ENCODE measurements at places on chromosomes 2 and 18. TPM values are rescaled to one million over a fixed set of nuclear protein-coding genes. Genes with fewer than 3 reads are reported as not detected.
A peak's percentile ranks its signal among the peaks of the same experiment; 100 is the strongest.

NT5DC4 gene
- 1.2 TPM for polyA plus RNA-seq

CXCR1 gene
- polyA plus RNA-seq, result not detected

PPIL3 gene
- polyA plus RNA-seq, result 61.1 TPM

OTOS gene
- 0.26 TPM for polyA plus RNA-seq

RIT2 gene
- not detected for polyA plus RNA-seq

DNAH7 gene
- polyA plus RNA-seq, result 0.76 TPM

RNMT gene
- 57.4 TPM for polyA plus RNA-seq

EMILIN2 gene
- polyA plus RNA-seq, result 16.0 TPM

KCTD18 gene
- 16.8 TPM for polyA plus RNA-seq

IGFBP5 gene
- polyA plus RNA-seq, result 274 TPM

MBD1 gene
- polyA plus RNA-seq, result 65.6 TPM

DNA sequence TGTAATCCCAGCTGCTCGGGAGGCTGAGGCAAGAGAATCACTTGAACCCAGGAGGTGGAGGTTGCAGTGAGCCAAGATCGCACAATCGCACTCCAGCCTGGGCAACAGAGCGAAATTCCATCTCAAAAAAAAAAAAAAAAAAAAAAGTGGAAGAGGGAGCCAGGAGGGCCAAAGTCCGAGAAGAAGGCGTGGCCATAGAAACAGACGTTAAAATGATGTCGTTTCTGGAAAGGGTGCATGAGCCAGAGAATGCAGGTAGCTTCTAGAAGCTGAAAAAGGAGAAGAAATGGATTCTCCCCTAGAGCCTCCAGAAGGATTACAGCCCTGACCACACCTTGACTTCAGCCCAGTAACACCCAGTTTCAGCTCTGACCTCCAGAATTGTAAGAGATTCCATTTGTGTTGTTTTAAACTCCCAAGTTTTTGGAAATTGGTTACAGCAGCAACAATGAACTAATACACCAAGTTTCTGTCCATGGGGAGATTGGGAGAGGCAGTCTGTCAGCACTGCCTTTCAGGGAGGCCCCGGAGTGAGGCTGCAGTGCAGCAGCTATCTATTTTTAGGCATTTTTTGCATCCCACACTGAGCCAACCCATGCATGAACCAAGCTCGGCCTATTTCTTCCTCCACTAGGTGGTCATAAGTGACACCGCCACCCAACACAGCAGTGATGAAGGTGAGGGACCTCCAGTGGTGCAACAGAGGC lies 14.2 kb upstream of the TRAF3IP1 start:
- no peak for DNase-seq

DNA sequence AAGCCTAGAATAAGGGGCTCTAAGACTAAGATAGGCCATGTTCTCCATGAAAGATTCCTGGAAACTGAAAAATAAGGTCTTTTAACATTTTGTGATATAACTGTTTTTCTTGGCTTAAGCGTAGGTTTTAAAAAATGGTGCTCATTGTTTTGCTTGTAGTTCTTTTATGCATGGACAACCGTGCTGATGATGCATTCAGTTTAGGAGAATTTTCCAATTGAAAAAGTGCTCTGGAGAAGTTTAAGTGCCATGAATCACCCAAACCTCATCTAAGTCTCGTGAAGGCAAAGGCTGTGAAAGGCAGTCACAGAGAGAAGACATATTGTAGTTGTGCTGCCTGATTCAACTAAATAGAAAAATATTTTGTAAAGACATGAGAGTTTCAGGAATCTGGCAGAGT lies 111.8 kb upstream of the GAREM1 start:
- DNase-seq, result no peak

GRCh38 chr2:40507432-40507831 lies 55.5 kb upstream of the SLC8A1 start:
- DNase-seq, result no peak

DNA sequence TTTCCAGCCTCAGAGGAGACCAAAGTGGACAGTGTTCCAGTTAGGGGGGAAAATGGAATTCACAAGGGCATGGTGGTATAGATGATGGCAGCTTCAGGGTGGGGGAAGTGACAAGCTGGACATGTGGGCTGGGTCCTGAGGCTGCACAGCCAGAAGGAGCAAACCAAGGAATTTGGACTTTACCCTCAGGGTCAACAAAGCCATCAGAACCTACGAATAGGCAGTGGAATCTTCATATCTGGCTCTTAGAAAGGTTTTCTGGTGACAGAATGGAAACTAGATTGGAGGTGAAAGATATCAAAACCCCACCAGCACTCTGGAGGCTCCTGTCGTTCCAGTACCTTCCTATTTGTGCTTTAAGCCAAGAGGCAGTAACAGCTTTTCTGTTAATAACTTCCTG lies 127.1 kb downstream of the SETBP1 start:
- DNase-seq, result no peak

DNA sequence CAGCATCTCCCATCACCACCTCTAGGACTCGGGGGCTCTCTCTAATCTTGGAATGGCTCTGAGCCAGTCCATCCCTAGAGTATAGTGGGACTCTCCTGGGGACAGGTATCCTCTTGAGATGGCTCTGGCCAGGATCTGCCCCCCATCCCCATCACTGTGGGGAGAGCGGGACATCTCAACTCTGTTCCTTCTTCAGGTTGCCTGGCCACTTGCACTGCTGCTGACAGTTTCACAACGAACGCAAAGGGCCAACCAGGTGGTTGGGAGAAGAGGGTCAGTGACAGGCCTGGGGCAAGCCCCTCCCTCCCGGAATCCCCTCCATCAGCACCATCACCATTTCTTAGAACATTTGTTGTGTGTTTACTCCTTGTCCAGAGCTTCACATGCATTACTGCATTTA lies 62.6 kb downstream of the CIB4 start:
- DNase-seq, result no peak

DNA sequence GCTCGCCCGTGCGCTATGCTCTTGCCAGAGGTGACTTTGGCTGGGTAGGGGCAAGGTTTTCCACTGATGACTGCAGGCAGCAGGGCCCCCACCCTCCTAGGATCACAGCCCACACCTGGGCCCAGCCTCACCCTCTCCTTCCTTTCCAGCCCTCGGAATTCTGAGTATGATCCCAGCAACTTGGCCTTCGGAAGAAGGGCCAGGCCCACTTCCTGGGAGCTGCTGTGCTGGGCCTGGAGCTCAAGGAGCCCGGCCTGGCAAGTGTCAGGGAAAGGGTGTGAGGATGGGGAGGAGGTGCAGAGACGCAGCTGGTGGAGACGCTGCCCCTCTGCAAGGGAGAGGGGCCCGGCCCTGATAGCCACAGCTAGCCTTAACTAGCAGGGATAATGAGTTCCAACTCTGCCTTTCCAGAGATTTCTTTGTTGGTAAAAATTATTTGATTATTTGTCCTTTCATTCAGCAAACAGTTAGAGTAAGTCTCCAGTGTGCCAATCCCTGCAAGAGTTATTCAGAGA lies 1.7 kb upstream of the CNDP1 start:
- DNase-seq, result no peak

DNA sequence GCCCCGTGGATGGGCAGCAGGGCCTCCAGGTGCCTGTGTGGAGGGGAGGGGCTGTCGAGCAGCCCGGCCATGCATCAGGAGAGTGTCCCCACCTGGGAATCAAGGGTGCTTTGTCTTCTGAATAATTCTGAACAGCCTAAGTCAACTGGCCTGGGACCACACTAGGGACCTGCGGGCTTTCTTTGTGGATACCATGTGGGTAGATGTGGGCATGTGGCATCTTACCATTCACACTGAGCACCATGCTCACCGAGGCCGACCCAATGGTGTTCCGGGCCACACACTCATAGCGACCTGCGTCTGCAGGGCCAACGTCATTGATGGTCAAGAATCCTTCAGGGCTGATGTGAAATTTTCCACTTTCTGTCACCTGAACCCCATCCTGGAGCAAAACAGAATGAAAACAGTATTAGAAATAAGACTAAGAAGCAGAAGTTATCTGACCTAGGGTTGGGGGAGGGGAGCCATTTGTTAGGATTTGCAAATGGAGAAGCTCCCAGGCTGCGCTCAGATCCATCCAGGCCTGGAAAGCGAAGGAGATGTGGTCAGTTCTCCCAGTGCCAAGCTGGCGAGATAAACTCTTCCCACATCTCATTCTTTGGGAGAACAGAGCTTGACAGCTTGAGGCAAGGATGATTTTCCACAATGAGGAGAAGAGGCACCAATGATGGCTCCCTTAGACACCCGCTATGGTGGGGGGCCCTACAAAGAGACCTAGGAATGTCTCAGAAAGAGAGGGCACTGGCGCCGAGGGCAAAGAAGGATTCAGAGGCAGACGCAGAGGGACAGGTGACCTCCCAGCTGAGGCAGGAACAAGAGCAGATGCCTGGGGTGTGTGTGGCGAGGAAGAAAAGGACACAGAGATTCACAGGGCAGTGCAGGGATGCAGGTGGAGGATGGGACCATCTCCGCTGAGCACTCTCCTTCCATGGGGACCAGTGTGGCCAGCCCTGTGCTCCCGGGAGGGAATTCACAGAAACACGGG lies 83.4 kb downstream of the PXDN start:
- DNase-seq, result no peak

DNA sequence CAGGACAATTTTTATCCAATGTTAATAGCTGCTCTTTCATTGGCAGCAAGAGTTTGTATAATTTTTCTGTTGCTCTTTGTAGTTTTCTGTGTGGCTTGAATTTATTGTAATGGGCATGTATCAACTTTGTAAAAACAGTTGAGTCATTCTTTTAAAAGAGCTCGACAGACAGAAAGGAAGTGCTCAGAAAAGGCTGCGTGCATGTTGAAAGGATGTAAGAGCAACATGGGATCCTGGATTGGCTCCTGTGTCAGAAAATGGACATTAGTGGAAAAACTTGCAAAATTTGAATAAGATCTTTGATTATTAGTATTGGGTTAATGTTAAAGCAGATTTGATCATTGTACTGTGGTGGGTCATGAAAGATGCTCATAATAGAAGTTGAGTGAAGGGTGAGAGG lies 93.3 kb upstream of the CDC42EP3 start:
- DNase-seq, result no peak

- DNase-seq, result no peak
Measured at GRCh38 chr2:237299906-237300305, 114.1 kb downstream of the COL6A3 start.

GRCh38 chr2:36965751-36966369 lies 476 bp downstream of the STRN start:
- peak; percentile 35 for DNase-seq

- no peak for DNase-seq
Measured at GRCh38 chr2:48398285-48399002, 131.5 kb upstream of the STON1 start.

- no peak for DNase-seq
Measured at GRCh38 chr2:191026377-191026776, 12.4 kb upstream of the STAT1 start.

- DNase-seq, result no peak
Measured at GRCh38 chr2:206163251-206163880, 3.7 kb downstream of the EEF1B2 start.

DNA sequence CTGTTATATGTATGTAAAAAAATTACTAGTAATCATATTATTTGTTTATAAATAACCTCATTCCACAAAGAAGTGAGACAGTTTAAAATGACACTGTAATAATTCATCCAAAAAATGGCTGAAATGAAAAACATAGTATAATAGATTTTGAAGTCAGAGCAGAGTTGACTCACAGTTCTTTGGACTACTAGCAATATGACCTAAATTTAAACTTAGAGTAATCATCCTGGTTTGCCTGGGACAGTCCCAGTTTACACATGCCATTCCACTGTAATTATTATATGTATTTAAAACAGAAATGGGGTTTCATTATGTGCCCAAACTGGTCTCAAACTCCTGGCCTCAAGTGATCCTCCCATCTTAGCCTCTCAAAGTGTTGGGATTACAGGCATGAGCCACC lies 48.3 kb downstream of the CCDC88A start:
- DNase-seq, result no peak

- DNase-seq, result no peak
Measured at GRCh38 chr18:57435846-57436190, 644 bp downstream of the ONECUT2 start.

- DNase-seq, result no peak
Measured at GRCh38 chr18:60070631-60071030, 170.8 kb downstream of the PMAIP1 start.

- DNase-seq, result no peak
Measured at GRCh38 chr2:29618024-29618423, 303.4 kb downstream of the ALK start.

- DNase-seq, result no peak
Measured at GRCh38 chr2:24842081-24843050, 49.1 kb downstream of the CENPO start.

GRCh38 chr2:53576166-53576565 lies 191.4 kb upstream of the CHAC2 start:
- DNase-seq, result peak; percentile 28

DNA sequence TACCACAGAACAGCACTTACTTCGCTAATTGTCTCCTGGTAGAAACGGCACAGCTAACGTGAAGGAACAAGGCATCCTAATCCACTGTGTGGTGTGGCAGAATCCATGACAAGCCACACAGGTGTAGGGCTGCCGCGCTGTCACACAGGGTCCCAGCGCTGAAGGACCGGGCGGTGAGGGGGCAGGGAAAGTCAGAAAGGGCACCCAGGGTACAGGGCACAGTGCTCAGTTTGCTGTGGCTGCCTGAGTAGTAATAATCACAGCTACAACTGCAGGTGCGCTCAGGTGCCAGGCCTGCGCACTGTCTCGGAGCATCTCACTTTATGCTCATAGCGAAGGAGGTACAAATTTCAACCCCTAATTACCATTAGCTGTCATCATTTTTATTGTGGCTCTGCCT lies 55.2 kb upstream of the CAB39 start:
- no peak for DNase-seq

DNA sequence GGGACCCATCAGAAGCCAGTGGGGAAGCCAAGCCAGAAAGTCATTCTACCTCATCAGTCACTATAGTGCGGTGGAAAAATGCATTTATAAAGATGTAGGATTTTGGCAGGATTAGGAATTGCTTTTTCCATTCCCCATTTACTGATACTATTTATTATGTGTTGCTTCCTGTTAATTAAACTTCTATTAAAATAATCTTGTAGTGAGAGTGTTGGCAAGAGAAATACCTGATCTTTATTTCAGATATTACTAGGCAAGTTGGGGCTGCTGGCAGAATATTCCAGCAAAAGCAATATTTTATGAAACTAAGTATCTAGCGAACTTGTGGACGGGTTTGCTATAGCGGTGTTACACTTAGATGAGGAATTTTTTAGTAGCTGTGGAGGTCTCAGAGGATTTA lies 23.9 kb upstream of the CDC42EP3 start:
- DNase-seq, result no peak

DNA sequence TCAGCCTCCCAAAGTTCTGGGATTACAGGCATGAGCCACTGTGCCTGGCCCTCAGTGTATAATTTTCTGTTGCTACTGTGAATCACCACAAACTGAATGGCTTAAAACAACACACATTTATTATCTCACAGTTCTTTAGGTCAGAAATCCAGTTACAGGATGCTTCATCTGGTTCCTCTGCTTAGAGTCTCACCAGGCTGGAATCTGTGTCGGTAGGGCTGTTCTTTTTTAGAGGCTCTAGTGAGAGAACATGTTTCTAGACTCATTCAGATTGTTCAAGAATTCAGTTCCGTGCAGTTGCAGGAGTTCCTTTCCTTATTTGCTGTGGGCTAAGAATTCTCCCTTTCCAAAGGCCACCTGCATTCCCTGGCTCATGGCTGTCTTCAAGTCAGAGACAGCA lies 22.2 kb downstream of the CCDC121 start:
- no peak for DNase-seq

GRCh38 chr2:190582736-190583506 lies 48.4 kb upstream of the NEMP2 start:
- no peak for DNase-seq

GRCh38 chr2:102622646-102623045 lies 3.3 kb downstream of the SLC9A2 start:
- no peak for DNase-seq

Measured in left renal pelvis (tissue), 4 donors.